ENCODE measurements at places on chromosomes 3 and 15. TPM values are rescaled to one million over a fixed set of nuclear protein-coding genes. Genes with fewer than 3 reads are reported as not detected.

GRCh38 chr3:70808881-70809280 lies 496.4 kb upstream of the MDFIC2 start:
- DNase-seq: no peak

GRCh38 chr3:49900491-49901153 lies 3.1 kb downstream of the MST1R start:
- no peak for DNase-seq

DNA sequence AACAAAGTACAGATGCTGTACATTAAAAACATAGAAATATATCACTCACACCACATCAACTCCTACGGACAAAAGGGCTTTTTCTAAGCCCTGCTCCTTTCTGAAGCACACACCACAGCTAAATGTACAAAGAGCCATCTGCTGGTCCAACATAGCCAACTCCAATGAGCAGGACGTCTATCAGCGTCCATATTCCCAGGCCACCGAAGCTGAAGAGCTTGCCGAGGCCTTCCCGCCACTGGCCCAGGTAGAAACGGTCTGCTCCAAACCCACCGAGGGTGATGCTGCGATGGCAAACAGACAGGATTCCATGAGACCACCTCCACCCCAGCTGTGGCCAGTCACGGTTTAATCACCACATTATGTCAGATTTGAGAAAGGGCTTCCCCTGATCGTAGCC lies 9.8 kb downstream of the TM2D3 start:
- no peak for DNase-seq

Gene C3orf20
- 0.52 TPM for polyA plus RNA-seq

DNA sequence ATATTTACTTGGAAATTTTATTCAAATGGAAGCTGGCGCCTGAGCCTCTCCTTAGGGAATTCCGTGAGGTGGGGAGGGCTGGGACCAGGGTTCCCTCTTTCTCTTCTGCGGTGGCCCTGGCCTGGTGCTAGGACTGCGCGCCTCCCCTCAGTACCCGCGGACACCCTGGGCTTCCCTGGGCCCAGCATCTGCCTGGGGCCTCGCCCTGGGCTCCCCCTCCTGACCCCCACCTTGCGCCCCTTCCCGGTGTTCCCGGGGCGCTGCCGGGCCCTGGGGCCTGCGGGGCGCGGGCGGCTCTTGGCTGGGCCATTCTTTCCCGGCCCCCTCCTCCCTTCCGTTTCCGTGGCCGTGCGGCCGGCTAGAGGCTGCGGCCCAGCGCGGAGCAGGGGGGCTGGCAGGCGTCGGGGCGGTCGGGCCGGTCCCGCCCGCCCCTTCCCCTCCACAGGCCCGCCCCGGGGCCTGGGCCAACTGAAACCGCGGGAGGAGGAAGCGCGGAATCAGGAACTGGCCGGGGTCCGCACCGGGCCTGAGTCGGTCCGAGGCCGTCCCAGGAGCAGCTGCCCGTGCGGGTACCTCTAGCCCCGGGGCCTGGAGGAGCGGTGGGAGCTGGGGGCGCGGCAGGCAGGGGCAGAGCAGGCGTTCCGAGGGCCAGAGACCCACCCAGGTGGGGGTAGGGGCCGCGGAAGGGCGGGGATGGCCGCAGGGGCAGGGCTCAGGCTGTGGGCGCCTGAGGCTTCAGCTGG lies at the start of gene FES:
Gene FES, plus strand, starts transcription at position 529 of the 743 bp plus-strand sequence. CDS start 542 bp downstream, outside the sequence.
- DNase-seq: no peak

DNA sequence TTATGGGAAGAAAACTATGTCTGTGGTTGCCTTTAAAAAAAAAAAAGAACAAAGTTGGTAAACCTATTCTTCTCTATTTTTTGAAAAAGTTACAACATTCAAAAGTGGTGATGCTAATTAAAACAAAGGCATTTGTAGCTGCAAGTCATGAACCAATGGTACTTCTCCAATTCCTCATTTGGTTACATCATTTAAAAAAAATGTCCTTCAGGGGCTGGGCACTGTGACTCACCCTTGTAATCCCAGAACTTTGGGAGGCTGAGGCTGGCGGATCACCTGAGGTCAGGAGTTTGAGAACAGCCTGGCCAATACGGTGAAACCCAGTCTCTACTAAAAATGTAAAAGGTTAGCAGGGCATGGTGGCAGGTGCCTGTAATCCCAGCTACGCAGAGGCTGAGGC lies 574.6 kb downstream of the VGLL3 start:
- DNase-seq: no peak

DNA sequence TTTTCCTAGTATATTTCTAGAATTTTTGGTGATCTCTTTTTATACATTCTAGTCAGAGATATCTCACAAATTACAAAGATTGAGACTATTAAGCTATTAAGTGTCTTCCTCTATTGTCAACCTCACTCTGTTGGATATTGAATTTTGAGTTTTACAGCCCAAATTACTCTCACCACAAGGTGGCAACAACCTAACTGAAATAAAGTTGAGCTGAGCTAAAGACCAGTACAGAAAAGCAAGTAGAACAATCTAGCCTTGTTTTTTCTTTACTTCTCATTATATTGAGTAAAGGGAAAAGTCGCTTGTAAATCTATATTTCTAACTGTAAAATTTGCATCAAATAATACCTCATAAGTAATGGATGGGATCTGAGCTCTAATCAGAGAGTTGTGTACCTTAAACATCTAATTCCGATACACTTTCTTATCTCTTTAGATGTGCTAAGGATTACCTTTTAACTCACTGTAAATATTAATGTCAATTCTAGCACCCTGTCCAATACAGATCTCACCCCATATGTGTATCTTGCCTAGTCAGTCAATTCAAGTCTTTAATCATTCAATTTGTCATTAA lies 13.6 kb upstream of the COMMD2 start:
- DNase-seq: no peak

GRCh38 chr3:49022688-49023171 lies 809 bp downstream of the NDUFAF3 start:
- DNase-seq: no peak

DNA sequence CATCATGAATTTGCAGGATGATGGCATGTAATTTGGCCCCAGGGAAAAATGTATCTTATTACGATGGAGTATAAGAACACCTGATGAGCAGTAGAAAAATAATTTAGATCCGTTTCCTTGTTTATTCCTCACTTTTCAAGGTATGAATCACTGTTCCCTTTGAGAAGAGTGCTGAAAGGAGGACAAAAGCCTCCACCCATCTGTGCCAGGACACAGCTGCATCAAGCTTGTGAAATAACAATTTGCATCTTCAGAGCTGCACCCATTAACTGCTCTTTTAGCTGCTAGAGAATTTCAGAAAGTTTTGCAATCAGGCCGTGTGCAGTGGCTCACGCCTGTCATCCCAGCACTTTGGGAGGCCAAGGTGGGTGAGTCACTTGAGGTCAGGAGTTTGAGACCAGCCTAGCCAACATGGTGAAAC lies 9.6 kb downstream of the CLDND1 start:
- DNase-seq: no peak

- no peak for DNase-seq
These were observed 68.5 kb upstream of the ATP13A5 start for GRCh38 chr3:193446965-193447602.

- DNase-seq: no peak
These were observed 315.4 kb upstream of the LRRC3B start for GRCh38 chr3:26307192-26307591.

DNA sequence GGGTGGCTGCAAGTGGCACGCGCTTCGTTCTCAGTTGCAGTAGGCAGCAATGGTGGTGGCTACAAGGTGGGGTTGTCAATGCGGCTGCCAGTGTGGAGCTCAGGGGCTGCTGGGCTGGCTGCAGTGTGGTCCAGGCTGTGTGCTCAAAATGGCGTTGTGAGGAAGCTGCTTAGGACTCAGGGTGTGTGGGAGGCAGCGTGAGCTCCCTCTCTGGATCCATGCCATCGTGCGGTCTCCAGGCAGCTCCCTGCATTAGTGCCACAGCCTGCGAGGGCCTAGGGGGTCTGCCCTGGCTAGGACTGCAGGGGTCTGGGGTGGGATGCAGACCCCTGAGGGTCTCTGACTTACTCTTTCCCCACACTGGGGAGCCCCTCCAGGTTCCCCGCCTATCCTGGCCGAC lies 397.2 kb downstream of the OCA2 start:
- no peak for DNase-seq

GRCh38 chr3:66655044-66655443 lies 154.2 kb upstream of the LRIG1 start:
- DNase-seq: no peak

DNA sequence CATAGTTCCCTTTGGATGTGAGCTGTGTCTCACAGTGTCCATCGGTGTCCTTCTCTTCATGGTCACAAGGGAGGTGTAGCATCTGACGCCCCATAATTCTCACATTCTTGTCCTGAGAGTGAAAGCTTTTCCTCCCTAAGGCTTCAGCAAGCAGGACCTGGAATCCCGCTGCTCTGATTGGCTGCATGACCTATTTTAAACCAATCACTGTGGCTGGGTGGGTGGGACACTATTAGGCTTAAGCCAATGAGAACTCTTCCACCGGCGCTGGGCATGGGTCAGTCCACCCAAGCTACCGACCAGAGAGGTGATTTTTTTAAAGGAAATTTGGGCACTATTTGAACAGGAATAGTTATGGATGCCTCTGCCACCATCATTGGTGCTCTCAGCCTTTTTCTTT lies 385.9 kb downstream of the MFSD1 start:
- no peak for DNase-seq

Gene CPN2
- 0.16 TPM for polyA plus RNA-seq
